Kidney epithelial cell (primary cell): ENCODE measurements at places on chromosomes 11 and 22. TPM values are rescaled to one million over a fixed set of nuclear protein-coding genes. Genes with fewer than 3 reads are reported as not detected.

CHORDC1 gene
- 48.3 and 49.2 TPM in 2 replicates for total RNA-seq

DNA sequence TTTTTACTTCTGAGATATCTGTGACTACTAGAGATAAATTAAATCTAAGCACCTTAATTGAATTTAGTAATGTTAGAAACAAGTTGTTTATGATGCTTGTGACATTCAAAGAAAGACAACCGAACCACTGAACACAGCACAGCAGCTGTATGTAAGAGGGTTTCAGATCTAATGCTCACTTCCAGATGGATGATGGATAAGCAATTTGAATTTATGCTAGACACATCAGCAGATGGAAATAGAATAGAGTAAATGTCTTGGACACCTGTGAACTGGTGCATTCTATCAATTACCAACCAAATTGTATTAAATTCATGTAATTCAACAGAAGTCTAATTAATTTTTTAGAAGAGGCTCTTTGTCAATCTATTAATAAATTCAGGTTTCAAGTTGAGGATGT is 306.3 kb downstream of the CNTN5 start:
- DNase-seq = no peak

DNA sequence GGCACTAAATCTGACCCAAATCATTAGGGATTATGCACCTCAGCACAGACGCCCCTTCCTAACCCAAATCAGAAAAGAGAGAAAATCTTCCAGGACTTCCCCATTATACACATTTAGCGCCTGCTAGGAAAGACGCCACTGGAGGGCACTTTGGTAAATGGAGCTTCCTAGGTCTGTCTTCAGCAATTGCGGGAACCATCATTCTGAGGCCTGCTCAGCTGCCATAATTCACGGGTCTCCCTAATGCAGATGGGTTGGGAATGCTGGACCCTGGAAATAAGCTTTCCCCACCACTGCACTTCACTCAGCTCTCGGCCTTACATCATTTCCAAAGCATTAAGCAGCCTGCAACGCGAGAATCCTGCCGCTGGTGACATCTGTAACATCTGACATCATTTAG is 86.2 kb upstream of the OPCML start:
- DNase-seq = no peak

GRCh38 chr11:129286813-129287212 is 88.8 kb upstream of the BARX2 start:
- DNase-seq = no peak

GRCh38 chr11:75132080-75132479 is 18.8 kb upstream of the SLCO2B1 start:
- DNase-seq = no peak

- DNase-seq = no peak
Observed at GRCh38 chr11:104830080-104830479, 68.2 kb downstream of the CASP12 start.

GRCh38 chr11:57643802-57644201 is 5.9 kb downstream of the YPEL4 start:
- DNase-seq = no peak

- DNase-seq = no peak
Observed at GRCh38 chr11:109818290-109818689, 274.9 kb upstream of the ZC3H12C start.

- DNase-seq = peak; percentile 42
Observed at GRCh38 chr11:13169709-13170108, 107.9 kb upstream of the BMAL1 start.

VWCE gene
- total RNA-seq = 4.2 and 8.3 TPM in 2 replicates

GRCh38 chr11:46374815-46375214 is 6.7 kb upstream of the MDK start:
- no peak for DNase-seq

GRCh38 chr11:13767471-13767870 is 99.0 kb downstream of the FAR1 start:
- DNase-seq = no peak

OR2AG2 gene
- 0.04 and 0.27 TPM in 2 replicates for total RNA-seq

DNA sequence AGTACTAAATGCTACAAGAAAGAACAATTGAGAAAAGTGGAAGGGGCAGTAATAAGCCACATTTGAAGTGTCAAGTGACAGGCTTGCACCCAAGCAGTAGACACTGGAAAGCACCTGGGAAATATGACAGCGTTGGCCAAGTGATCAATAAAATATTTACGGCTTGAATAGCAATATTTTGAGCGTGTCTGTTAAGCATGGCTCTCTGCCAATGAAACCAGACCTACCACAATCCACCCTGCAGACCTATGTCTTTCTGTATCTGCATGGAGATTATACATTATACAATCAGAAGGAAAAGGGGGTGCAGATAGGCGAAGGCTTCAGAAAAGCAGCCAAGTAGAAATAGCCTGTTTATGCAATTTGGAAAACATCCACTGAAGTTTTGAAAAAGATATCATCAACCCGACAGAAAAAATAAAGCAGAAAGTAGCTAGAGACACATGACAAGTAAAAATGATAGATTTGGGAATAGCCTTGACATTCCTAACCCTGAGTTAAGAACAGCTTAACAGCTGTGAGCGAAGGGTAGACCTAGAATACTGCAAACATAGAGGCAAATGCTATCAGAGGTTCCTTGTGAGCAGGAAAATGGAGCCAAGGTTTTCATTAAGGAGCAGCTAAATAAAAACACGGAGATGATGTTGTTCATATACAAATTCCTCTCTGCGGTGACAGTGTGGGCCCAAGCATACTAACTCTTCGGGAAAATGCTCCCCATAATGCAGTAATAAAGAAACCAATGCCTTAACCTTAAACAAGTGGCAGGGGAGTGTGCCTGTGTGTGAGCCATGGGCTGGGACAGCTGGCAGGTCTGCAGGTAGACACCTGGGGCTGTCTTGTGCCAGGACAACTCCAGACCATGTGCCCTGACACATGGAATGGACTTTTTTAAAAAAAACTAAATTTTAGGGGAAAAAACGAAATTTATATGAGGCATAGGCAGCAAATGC is 71.3 kb downstream of the ETS1 start:
- no peak for DNase-seq

GRCh38 chr22:44220727-44221680 is 40.3 kb downstream of the PARVG start:
- no peak for DNase-seq

DNA sequence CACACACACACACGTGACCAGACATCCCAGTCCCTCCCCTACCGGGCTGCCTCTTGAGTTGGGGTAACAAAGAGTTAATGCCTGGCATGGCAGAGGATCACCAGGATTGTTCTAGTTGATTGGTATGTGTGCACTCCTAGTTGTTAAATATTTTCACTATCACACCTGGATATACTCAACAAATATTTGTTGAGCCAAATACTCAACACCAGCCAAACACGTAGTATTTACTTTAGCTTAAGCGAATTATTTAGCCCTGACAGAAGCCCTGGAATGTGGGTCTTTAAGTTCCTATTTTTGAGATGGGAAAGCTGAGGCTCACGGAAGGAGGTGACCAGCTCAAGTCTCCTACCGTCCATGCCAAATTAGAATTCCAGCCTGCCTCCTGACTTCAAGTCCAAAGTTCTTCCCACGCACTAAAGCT is 10.5 kb downstream of the CD3E start:
- DNase-seq = no peak
